ENCODE measurements at places on chromosomes 7 and 10. TPM values are rescaled to one million over a fixed set of nuclear protein-coding genes. Genes with fewer than 3 reads are reported as not detected.
A peak's percentile ranks its signal among the peaks of the same experiment; 100 is the strongest.

GRCh38 chr10:122407375-122408125 lies 33.0 kb downstream of the PLEKHA1 start:
- peak; percentile 67 for DNase-seq

DNA sequence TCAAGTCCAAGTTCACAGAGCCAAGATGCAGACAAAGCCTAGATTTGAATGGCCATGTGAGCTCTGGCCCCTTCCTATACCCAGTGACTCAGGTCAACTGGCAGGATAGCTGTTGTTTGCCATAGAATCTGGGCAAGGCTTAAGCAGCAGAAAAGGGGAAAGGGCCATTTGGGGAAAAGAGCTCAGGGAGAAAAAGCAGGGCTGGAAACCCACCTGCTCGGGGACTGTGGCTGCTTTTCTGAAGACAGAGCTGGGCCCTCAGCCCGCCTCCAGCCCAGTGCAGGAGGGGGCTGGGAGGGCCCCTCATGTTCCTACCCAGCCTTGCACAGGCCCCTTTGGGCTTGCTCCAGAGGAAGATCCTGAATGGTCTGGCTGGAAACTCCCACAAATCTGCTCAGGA lies 32.6 kb upstream of the HABP2 start:
- DNase-seq, result no peak

GRCh38 chr7:17391366-17391765 lies 92.9 kb downstream of the AHR start:
- no peak for DNase-seq

DNA sequence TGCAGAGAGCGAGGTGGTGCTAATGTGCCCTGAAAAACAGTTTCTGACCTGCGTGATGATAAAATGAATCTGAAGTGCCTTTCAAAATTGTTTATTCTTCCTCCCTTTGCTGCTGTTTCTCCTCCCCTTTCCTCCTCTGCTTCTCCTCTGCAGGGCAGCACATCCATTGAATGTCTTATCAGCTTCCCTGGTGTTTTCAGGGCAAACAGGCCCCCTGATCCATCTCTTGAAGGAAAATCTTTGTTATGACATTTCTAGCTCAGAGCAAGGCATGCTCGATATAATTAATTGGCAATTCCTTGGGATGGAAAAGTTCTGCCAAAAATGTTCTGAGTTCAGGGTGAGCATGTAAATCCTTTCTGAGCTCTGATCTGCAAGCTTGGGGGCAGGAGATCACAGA lies 364.2 kb upstream of the ZNF32 start:
- no peak for DNase-seq

DNA sequence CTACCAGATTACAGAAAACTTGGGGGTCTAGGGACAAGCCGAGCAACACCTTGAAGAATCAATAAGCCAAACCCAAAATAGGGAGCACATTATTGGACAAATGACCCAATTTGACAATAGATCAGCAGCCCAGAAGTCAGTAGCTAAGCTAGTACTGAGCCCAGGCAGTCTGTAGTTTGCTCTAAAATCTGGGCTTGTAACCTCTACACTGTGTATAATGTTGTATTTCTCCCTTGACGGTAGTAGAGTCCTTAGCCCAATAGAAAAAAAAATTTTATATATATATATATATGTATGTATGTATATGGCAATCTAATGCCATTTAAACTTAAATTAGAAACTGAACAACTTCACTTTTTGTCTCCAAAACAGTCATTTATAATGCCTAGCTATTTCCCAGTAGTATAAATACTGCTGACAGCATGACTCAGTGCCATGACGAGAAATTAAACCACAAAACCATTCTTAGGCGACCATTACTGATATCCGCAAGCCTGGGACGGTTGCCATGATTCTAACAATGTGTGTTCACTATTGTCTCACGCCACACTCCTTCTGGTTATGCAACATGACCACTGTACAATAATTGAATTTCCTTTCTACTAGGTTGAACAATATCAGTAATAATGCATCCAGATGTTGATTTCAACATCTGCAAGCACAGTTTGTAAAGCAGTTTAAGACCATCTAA lies 110.5 kb downstream of the IPMK start:
- no peak for DNase-seq

- DNase-seq, result no peak
Measured at GRCh38 chr7:51142741-51143385, 173.7 kb downstream of the COBL start.

DNA sequence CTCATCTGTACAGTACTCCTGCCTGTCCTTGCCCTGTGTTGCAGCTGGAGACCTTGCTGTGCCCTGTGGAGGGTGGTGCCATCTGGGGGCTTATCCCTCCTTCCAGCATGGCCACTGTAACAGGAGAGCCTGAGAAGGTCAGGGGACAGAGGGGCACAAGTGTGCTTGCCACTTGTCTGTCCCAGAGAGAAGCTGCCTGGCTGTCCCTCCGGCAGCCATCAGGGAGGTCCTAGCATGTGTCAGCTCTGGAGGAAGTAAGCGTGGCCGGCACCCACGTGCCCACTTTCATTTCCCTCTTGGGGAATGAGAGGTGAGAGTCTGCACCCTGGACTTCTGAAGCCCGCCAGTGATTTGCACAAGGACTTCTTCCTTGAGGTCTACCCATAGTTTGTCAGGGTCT lies 97.0 kb upstream of the PPIF start:
- peak; percentile 29 for DNase-seq

DNA sequence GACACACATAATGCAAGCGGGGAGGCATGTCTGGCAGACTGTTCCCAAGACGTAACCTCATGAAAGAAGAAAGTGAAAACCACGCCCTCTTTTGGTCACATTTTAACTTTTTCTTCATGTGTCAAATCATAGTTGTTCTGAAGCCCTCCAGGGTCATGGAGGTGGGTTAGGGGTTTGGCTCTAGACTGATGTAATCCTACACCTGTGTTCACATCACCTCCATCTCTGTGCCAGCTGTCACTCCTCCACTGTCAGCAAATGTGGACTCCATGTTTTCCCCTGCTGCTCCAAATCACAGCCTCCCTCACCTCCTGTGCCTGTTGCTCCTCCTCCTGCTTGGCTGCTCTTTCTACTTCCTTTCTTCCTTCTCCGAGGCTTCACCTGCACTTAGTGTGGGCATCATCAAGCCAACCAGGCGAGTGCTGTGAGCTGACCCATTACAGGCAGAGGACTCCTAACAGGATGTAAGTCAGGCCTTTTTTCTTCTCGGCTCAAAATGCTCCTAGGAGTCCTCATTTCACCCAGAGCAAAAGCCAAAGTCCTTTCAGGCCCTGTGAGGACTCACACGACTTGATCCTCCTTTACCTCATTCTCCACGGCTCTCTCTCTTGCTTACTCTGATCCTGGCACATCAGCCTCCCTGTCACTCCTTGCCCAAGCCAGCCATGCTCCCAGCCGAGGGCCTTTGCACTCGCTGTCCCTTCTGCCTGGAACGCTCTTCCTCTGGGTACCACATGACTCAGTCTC lies 66.4 kb upstream of the IFRD1 start:
- DNase-seq, result no peak

The GALNT17 gene
- not detected for total RNA-seq

The SKIDA1 gene
- 0.10 TPM for total RNA-seq

The CLCN1 gene
- not detected for total RNA-seq
